ENCODE measurements at places on chromosomes 5 and 9.

- DNase-seq, result no peak
Measured at GRCh38 chr5:39405083-39405843, 19.5 kb downstream of the DAB2 start.

DNA sequence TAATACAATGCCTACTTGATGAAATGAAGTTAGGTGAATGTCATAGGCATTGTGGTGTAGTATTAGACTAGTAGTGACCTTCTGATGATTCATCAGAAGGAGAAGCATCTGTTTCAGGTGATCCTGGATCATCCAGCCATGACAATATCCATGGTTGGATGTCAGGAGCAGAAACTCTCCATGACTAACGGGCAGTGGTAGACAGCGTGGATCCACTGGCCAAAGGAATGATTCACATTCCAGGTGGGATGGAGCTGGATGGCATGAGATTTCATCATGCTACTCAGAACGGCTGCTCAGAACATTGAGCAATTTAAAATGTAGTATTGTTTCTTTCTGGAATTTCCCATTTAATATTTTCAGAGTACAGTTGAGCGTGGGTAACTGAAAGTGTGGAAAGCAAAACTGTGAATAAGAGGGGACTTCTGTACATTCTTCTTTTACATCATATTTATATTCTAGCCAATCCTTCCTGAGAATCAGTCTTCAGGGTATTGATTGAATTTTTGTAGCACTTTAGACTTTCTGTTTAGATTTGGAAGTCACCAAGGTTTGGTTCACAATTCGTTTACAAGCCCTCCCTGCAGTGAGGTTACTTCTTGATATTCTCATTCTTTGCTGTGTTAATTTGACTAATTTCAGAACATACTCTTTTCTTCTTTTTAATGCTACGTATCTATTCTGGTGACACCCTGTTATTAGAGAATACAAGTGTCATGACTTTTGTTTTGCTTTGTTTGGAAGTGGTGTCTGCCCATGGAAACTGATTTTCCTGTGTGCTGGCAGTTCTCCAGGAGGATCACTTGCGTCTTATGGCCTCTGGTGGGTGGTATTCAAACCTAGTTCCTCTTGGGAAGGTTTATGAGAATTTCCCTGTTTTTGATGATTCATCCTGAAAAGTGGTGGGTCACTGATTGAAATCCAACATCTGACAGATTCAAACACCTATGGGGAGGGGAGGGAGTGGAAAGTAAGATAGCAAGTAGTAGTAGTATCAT is 12.2 kb upstream of the CLINT1 start:
- DNase-seq, result no peak

GRCh38 chr5:156482818-156483217 is 155.9 kb downstream of the SGCD start:
- DNase-seq, result no peak

GRCh38 chr5:58484505-58484904 is 6.7 kb upstream of the GAPT start:
- no peak for DNase-seq

GRCh38 chr5:78103232-78103918 is 191.1 kb downstream of the AP3B1 start:
- no peak for DNase-seq

- no peak for DNase-seq
Measured at GRCh38 chr5:176789873-176790615, 20.3 kb upstream of the UNC5A start.

GRCh38 chr9:95626885-95627558 is 110.3 kb upstream of the PTCH1 start:
- no peak for DNase-seq

DNA sequence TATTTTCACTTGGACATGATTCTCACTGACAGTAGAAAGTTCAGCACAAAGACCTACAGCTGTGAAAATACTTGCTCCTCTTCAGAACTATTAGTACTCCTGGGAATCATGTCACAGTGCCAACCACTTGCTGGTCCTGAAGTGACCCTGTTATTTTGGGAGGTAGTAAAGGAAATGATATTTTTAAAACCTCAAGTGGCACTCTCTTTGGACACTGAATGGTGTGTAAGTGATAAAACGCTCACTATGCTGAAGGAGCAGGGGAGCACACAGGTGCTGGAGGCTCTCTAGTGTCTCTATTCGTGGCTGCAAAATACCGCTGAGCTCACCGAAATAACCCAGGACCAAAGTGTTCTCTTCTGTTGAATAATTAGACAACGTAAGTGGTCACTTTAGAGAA is 76.9 kb upstream of the SPATA31D4 start:
- no peak for DNase-seq

- DNase-seq, result no peak
Measured at GRCh38 chr9:129363216-129363873, 185.3 kb upstream of the IER5L start.

GRCh38 chr5:72392326-72392733 is 72.2 kb downstream of the PTCD2 start:
- no peak for DNase-seq

- DNase-seq, result no peak
Measured at GRCh38 chr5:118060833-118061232, 927.5 kb downstream of the DTWD2 start.

DNA sequence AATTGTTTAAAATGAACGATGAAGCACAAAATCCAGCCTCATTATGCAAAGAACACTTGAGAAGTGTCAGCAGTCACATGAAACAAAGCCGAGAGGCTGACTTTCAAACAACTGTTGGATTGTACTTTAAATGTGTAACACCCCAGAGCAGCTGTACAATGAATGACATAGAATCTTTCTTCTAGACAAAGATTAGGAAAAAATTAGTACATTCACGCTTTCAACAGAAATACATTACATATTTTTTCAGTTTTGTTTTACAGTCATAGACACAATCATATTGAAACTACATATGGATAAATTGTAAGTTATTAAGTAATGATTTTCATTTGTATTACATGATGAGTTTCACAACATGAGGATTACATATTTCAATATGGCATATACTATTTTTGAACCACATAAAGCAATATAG is 10.6 kb upstream of the AGXT2 start:
- no peak for DNase-seq

GRCh38 chr5:160270704-160271103 is 41.4 kb downstream of the FABP6 start:
- no peak for DNase-seq

GRCh38 chr9:7284117-7284516 is 515.5 kb downstream of the DMAC1 start:
- no peak for DNase-seq

DNA sequence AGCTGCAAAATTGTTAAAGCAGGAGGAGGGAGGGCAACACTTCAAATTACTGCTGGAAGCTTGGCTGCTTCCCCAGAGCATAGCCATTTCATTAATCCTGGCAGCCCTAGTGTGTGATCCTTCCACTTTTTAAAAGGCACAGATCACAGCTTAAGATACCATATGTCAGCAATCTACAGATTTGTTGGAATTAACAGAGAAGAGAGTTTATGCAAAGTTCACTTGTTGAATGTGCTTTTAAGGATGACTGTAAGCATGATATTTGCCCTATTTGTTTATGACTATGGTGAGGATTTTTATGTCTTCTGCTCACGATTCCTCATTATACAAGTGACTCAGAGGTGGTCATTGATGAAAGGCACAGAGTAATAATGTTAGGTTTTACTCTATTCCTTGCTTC is 156.0 kb upstream of the CDKN2B start:
- no peak for DNase-seq

DNA sequence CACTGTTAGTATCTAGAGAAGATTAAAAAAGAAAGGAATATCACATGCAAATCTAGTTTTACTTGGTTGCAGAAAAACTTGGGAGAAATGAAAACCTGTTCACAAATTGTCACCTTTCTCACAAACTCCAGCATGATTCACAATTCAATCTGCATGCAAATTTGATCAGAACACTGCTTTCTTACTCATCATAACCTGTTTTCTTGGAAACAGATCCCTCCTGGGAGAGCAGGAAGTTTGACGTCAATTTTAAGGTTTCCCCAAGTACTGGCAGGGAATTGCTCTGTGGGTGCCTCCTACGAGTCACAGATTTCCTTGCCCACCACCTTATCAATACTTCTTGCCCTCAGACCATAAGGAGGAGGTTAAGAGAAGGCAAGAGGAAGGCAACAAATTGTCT is 30.2 kb upstream of the HTR4 start:
- no peak for DNase-seq

GRCh38 chr5:118551031-118551430 is 437.3 kb downstream of the DTWD2 start:
- DNase-seq, result no peak

- no peak for DNase-seq
Measured at GRCh38 chr5:466661-467310, 23.8 kb downstream of the EXOC3 start.

DNA sequence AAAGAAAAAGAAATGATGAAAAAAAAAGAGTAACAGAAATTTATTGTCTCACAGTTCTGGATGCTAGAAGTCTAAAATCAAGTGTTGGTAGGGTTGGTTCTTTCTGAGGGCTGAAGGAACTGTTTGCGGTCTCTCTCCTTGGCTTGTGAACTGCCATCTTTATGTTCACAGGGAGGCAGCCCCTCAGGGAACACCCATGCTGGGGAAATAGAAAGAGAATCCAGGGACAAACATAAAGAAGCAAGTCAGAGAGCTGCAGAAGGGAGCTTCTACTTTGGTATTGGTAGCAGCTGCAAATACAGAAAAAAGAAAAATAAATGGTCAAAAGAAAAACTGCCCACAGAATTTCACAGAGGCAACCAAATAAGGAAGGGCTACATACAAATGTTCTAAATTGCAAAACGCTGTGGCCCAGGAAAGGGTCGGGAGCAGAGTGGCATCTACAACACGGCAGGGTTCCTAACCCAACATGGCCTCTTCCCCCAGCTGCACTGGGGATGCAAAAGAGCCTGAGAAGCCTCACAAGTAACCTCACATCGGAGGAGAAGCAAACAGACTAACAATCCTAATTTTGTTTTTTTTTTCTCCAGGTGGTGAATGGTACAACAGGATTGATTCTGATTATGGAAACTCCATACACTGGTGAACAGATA is 37.4 kb downstream of the ELOVL7 start:
- DNase-seq, result no peak

- DNase-seq, result no peak
Measured at GRCh38 chr9:113580041-113580953, 116.8 kb downstream of the RGS3 start.

GRCh38 chr5:85205430-85205829 is 820.8 kb upstream of the EDIL3 start:
- DNase-seq, result no peak

DNA sequence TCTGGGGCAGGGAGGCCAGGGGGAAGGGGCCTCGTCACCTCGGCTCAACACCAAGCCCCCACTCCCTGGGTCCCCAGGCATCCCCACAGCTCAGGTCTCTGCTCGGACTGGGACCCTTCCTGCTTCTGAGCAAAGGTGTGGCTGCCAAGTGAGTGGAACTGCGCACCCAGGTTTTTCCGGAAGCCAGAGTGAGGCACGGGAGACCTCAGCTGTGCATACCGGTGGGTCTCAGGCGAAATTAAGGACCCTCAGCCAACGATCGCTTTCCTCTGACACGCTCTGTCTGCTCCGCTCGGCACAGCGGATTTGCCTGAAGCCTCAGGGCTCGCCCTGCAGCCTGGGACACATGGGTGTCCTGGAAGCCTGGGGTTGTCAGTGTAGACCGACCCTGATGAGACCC is 41.0 kb upstream of the IRX4 start:
- no peak for DNase-seq

DNA sequence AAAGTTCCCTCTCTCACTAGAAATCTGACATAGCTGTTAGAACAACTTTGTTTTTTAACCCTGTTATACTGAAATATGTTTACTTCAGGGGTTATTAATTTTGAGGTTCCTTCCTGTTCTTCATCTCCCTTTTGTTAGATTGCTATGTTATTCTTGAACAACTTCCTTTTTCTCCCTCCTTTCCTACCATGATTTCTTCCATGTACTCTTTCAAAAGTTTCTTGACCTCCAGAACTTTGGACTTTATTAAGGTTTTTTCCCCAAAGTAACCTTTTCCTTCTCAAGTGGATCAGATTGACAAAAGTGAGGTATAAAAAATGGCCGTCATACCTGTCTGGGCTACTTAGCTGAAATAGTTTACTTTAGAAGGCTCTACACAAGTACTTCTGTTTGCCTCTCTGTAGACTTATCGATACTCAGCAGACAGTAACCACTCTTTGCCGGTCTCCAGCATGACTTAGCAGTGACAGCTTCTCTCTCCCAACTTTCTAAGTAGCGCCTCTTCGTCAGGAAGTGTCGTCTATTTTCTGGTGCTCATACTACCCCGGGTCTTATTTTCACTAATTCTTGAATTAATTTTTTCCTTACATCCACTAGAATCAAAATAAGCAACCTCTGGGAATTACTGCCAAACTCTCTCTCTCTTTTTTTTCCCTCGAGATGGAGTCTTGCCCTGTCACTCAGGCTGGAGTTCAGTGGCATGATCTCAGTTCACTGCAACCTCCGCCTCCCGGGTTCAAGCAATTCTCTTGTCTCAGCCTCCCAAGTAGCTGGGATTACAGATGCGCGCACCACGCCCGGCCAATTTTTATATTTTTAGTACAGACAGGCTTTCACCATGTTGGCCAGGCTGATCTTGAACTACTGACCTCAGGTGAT is 19.7 kb downstream of the NFIL3 start:
- no peak for DNase-seq

- no peak for DNase-seq
Measured at GRCh38 chr9:133976191-133976861, 15.8 kb downstream of the VAV2 start.

GRCh38 chr9:129080298-129080600 is 662 bp upstream of the DOLPP1 start:
- DNase-seq, result no peak

- no peak for DNase-seq
Measured at GRCh38 chr9:30967476-30967875, 1417.0 kb upstream of the ACO1 start.

- no peak for DNase-seq
Measured at GRCh38 chr9:98791608-98792490, 4.5 kb downstream of the ANKS6 start.

GRCh38 chr9:7150153-7150890 is 392.5 kb downstream of the KDM4C start:
- DNase-seq, result no peak

DNA sequence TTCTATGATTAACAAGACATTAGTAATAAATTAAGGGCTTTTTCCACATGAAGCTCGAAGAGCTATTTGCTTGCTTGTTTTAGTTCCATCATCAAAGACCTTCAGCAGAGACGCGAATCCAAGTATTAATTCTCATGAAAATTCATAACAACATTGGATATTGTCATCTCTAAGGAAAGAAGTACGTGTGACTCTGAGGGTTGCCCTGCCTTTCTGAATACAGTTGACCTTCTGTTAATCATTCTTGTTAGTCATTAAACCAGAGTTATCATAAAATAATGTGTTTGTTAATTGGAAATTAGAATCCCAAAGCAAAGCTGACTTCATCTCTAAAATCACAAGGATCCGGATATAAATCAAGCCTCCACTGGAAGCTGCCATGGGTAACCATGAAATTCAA is 222.5 kb downstream of the ZNF608 start:
- no peak for DNase-seq

- DNase-seq, result no peak
Measured at GRCh38 chr5:172503925-172504700, 49.8 kb upstream of the SH3PXD2B start.

- DNase-seq, result no peak
Measured at GRCh38 chr9:77673941-77674791, 26.0 kb upstream of the GNA14 start.

Measured in stromal cell of bone marrow (primary cell).